Cardiac ventricle fibroblast (primary cell): ENCODE measurements at places on chromosomes 1 and 21. TPM values are rescaled to one million over a fixed set of nuclear protein-coding genes. Genes with fewer than 3 reads are reported as not detected.

CNR2 gene
- not detected in 2 replicates for total RNA-seq

SNAP47 gene
- total RNA-seq: 22.7 and 28.9 TPM in 2 replicates

SYT2 gene
- total RNA-seq: not detected in 2 replicates

RNASEL gene
- total RNA-seq: 8.2 and 11.9 TPM in 2 replicates

TTC22 gene
- not detected in 2 replicates for total RNA-seq

F3 gene
- 22.3 and 39.2 TPM in 2 replicates for total RNA-seq

GPR25 gene
- not detected in 2 replicates for total RNA-seq

CDC42BPA gene
- total RNA-seq: 18.0 and 23.2 TPM in 2 replicates
